Effector CD8-positive, alpha-beta T cell (primary cell): ENCODE measurements at places on chromosomes 1 and 21.

- DNase-seq, result no peak
Observed at GRCh38 chr1:40855513-40855912, 6.7 kb downstream of the CITED4 start.

GRCh38 chr1:44713321-44713781 lies 17.6 kb downstream of the RNU5D-1 start:
- DNase-seq, result no peak

GRCh38 chr21:33283203-33283602 lies 17.0 kb downstream of the IL10RB start:
- DNase-seq, result no peak

- no peak for DNase-seq
Observed at GRCh38 chr1:198346178-198346577, 189.4 kb downstream of the NEK7 start.

GRCh38 chr1:70528590-70529333 lies 117.7 kb downstream of the CTH start:
- DNase-seq, result no peak

DNA sequence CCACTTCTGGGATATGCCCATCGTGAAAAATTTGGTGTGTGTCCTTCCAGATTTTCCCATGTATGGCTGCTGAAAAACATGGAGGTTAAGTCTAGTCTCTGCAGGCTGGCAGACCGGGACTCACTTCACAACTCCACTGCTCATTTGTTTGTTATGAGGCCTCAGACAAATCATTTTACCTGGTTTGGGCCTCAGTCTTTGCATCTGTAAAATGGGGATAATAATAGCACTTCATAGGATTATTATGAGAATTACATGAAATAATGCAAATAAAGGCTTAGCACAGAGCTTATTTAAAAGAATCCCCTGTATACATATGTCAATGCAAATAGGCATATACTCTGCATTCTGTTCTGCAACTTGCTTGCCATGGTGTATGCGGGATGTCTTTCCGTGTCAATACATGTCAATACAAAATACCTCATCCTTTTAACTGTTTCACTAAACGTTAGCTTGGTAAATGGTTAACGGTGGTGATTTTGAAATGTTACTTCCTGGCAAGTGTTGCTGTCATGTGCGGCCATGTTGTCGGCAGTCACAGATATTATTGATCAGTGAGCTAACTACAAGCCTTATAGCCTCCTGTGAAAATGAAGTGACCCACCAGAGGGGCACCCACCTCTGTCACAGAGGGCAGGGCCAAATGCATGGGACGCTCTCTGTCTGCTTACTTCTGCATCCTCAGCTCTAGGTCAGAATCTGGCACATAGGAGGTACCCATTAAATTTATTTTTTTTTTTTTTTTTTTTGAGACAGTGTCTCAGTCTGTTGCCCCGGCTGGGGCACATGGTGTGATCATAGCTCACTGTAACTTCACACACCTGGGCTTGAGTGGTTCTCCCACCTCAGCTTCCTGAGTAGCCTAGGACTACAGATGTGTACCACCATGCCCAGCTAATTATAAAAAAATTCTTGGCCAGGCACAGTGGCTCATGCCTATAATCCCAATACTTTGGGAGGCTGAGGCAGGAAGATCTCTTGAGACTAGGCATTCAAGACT lies 4.3 kb downstream of the LCK start:
- DNase-seq, result no peak

- DNase-seq, result no peak
Observed at GRCh38 chr21:25911730-25912401, 177.1 kb downstream of the GABPA start.

DNA sequence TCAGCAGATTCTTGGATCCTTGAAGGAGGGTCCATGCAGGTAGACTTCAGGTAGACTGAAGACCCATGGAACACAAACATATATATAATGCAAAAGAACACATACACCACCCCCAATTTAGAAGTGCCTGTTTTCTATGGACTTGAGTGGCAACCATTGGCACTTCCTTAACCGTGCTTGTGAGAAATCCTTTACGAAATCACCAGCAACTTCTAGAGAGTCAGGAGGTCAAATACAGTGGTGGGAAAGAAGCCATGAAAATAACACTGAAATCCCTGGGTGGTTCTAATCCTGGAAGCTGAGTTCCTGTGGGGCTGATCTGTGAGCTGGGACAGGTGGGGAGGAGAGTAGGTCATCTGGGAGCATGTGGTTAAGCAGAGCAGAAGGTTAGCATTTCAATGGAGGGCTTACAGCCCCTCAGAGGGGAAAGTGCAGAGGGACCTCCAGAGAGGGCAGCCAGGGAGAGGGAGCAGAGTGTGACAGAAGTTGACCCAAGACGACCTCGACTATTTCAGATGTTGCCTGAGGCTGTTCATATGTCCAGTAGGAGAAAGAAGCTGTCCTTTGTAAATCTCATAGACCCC lies 13.0 kb upstream of the IL10 start:
- no peak for DNase-seq
